ENCODE measurements at places on chromosomes 7 and 10.

GRCh38 chr10:24118246-24118645 is 90.7 kb upstream of the KIAA1217 start:
- no peak for DNase-seq

GRCh38 chr7:2109936-2110609 is 122.7 kb downstream of the MAD1L1 start:
- no peak for DNase-seq

GRCh38 chr10:126045861-126046260 is 149.5 kb downstream of the FANK1 start:
- no peak for DNase-seq

- no peak for DNase-seq
These were observed 1.6 kb downstream of the SEPHS1 start for GRCh38 chr10:13346283-13347042.

- DNase-seq: no peak
These were observed 23.9 kb downstream of the KLF6 start for GRCh38 chr10:3761021-3761686.

Measured in T-helper 1 cell (primary cell).